ENCODE measurements at places on chromosomes 13 and 19.

DNA sequence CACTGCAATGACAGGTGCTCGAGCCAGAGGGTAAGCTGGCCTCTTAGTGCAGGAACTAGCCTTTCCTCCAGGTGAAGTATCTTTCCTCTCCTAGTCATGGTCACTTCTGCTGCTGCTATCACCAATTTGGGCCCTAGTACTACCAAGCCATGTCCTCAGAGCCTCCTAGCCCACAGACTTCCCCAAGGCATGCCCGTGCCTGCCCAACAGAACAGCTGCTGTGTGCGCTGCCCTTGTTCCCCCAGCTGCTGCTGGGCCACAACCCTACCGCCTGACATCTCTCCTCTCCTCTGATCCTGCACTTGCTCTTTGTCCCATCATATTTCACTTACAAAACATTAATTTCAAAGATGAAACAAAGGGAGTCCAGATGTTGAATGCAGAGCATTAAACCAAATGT is 168.5 kb upstream of the FREM2 start:
- DNase-seq: no peak

DNA sequence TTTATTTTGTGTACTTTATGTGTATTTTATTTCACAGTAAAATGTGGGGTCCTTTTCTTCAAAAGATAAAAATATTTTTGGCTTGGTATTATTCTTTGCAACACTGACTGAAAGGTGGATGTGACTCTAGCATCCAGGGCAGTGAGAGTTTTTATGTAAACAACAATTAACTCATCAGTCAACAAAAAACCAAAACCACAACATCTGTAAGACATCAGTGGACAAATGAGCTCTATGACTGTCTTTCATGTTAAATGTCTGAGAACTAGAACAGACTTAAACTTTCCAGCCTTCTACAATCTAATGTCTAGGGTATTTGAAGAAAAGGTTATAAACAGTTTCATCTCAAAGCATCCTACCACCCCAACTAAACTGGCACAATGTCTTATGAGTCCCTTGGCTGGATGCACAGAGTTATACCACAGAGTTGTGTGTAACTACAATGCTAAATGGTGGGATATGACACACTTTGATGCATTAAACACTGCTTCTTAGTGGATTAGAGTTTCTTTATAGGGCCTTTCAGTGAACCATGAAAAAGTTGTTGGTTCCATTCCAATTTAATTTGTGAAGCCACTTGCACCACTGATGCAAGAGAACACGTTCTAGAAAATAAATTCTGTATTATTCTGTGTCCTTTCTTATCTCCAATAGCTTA is 544.2 kb upstream of the KLF12 start:
- no peak for DNase-seq

DNA sequence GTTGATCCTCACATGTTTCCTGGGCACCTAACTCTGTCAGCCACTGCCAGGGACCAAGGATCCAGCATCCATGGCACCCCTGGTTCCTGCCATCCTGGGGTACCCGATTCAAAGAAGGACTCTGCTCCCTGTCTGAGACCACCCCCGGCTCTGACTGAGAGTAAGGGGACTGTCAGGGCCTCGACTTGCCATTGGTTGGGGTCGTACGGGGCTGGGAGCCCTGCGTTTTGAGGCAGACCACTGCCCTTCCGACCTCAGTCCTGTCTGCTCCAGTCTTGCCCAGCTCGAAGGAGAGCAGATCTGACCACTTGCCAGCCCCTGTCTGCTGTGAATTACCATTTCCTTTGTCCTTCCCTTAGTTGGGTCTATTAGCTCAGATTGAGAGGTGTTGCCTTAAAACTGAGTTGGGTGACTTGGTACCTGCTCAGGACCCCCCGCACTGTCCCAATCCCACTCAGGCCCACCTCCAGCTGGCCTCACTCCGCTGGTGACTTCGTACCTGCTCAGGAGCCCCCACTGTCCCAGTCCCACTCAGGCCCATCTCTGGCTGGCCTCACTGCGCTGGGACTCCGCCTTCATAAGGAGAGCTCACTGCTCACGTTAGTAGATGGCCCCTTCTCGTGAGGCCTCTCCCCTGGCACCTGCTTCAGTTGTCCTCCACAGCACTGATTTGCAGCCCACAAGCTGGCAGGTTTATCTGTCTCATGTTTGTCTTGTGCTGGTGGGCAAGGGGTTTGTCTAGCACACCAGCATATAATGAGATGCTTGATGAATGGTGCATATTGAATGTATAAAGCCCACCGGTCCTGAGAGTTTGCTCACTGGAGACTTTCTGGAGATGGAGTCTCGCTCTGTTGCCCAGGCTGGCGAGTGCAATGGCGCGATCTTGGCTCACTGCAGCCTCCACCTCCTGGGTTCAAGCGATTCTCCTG is 3.9 kb downstream of the RPL28 start:
- no peak for DNase-seq

GRCh38 chr13:23953860-23954512 is 56.7 kb upstream of the C1QTNF9B start:
- DNase-seq: no peak

DNA sequence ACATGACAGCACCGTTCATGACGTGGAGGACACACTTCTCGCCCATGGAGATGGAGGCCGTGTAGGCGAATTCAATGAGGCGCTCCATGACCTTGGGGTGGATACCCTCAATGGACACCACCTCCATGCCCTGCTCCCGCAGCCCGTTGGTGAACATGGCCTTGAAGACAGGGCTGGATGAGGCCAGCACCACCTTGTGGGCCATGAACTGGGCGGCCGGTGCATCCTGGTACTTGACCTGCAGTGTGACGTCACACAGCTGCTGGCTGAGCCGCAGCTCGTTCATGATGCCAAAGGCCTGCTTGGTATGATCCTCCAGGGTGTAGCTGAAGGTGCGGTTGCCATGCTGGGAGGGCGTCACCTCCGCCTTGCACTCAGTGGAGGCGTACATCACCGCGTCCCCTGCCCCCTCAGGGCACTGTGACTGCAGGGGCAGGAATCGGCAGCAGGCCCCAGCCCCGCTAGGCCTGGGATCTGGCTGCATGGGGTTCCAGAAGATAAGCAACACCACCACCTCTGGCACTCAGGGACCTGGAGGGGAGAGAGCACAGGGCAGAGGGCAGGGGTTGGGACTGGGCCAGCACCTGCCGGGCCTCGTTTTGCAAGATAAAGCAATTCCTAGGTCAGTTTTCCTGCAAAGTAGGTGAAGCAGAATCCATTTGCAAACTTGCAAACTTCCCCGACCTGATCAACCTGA is 3.5 kb downstream of the KEAP1 start:
- no peak for DNase-seq

DNA sequence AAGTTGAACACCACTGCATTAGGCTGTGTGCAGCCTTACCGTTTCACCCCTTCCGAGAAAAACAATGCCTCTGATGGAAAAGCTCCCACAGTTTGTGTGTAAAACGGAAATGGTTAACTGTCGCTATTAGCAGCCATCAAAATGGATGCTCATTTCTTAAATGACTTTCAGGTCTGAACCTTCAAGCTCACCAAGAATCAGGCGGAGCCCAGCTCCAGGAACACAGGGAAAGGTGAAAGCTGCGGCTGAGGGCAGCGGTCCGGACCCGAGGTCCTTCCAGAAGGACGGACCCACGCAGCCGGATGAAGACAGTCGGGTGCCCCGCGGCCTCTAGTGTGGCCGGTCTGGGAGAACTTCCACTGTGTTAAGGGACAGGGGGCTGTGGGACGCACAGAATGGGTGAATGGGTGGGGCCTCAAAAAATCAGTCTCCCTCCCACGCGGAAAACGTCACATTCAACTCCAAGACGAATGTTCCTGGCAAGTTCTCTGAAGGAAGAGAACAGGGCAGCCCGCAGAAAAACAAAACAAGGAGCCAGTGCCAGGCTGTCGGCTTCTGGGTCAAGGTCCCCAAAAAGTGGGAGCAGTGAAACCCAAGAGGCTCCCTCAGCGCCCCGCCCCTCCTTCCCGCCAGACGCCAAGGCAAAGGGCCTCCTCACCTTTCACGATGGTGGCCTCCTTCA is 4.9 kb downstream of the IRS2 start:
- no peak for DNase-seq

DNA sequence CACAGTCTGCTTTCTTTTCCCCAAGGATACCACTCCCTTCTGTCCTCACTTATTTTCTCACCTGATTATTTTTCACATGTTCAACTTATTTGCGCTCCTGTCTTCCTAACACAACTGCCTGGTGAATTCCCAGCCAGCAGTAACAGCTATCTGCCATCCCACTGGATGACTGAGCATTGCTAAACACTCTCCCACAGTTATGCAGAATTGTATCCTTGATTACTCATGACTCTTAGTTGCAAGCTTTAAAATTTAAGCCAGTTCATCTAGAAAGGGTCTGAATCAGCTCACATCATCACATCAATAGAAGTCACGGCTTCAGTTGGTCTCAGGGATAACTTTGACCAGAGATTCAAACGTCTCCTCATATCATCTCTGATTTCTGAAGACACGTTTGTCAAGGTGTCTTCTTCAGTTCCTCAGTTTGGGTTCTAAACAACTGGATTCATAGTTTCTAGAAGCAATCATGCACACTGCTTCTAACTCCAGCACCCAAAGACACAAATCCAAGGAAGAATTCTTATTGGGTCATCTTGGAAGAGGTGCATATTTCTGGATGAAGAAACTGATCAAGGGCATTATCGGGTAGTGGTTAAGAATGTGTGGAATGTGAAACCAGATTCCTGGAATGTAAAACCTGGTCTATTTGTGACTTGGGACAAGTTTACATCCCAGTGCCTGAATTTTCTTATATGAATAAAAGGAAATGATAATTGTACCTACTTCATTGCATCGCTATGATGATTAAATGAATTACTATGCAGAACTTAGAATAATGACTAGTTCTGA is 13.9 kb upstream of the DACH1 start:
- DNase-seq: no peak

DNA sequence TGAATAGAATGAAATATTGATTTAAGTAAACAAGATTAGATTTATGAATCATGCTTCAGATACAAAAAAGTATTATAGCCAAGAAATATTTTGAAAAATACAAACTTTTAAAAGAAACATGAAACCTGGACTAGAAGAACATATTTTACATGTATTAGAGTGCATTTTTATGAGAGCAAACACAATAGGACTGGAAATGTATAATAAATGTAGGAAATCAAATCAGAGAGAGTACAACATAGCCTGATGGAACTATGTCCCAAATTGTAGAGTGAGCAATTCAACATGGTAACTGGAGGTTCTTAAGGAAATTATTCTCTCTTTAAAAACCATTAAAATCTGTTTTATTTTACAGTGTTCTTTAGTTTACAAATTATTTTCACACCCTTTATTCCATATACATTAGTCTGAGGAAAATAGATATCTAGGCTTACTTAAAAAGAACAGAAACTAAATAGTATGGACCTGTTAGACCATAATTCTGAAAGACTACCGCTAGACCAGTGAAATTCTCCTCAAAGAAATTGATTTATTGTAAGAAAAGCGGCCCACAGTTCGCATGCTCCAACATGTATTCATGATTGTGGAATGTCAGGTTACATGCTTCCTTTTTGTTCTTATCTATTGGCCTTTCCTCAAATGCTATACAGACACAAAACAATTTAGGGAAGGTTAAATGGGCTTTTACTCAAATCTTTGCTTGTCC is 1526.5 kb upstream of the SLC10A2 start:
- DNase-seq: no peak

DNA sequence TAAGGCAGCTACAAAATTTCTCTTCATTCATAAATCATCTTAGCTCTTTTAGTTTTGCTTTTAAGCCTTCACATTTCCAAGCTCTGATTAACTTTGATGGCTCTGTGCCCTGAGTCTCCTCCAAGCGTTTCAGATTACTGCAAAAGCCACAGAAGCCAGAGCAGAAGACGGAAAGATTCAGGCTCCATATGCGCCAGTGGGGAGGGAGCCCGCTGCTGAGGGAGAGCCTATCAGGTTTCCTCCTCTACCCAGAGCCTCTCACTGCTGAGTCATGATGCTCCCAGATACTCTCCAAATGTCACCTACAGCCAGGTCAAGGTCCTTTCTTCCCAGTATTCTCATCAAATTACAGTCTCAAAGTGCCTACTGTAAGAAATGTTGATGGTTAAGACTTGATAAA is 193.6 kb downstream of the RAP2A start:
- no peak for DNase-seq

DNA sequence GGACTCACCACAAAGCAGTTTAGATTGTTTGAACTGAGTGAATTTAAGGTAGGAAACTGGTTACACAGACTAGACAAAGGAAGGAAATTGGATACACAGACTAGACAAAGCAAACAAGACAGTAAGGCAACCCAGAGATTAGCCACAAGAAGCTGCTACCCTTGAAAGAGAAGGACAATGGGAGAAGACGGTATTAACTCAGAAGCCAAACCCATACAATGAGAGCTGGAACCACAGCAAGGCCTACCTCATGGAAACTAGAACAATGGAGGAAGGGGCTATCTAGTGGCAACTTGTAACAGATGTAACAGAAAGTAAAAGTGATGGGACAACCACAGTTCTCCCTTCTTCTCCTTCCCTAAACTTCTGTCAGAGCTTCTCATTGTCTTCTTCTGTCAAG is 410.9 kb upstream of the SPRY2 start:
- DNase-seq: no peak

GRCh38 chr13:97448503-97449251 is 14.7 kb downstream of the RAP2A start:
- no peak for DNase-seq

GRCh38 chr19:40754611-40755247 is 3.7 kb downstream of the SNRPA start:
- no peak for DNase-seq

GRCh38 chr19:51594774-51595109 is 23.7 kb downstream of the ZNF175 start:
- no peak for DNase-seq

DNA sequence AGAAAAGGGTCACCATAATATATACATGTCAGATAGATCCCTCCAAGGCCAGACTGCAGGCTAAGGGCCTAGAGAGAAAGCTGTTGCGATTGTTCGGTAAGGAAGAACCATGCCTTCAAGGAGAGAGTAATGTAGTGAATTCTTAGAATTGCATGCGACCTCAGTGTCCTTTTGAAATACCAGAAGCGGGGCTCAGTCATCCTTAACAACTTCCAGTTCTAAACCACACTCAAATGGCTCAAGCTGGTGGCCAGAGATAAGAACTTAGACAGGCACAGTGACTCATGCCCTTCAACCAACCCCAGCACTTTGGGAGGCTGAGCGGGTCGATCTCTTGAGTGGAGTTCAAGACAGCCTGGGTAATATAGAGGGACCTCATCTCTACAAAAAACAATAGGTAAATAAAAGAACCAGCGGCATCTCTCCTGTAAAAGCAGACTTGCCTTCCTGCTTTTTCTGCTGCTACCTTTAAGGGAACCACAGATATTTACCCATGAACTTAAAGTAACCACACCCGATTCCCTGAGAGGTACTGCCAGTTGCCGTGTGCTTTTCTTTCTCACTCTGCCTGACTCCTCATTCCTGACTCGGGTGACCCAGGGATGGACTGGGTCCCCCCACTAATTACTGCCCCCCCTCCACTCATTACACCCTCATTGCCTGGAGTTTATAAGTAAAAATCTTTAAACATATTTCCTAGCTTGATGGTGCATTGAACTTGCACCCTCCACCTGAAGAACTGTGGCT is 15.4 kb upstream of the SIGLEC6 start:
- no peak for DNase-seq

- no peak for DNase-seq
Observed at GRCh38 chr13:66520511-66521355, 709.4 kb downstream of the PCDH9 start.

GRCh38 chr13:33556828-33557227 is 261.1 kb upstream of the RFC3 start:
- no peak for DNase-seq

Data from C1 segment of cervical spinal cord (tissue), 14 donors.